C1 segment of cervical spinal cord (tissue), 14 donors: ENCODE measurements at places on chromosomes 12 and 14.

DNA sequence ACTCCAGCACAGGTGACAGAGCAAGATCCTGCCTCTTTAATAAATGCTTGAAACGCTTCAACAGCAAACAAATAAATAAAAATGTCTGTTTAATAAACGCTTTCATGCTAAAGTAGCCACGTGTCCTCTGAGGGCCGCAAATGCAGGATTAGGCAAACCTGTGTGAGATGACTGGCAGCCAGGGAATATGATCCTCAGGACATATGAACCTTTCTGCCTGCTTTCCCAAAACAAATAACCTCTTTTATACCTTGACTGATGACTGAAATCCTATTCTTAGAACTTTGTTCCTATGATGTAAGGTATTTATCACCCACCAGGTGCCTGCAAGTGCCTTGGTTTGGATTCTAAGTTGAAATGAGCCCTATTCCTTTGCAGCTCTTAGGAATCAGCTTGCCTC is 14.5 kb upstream of the FLVCR2 start:
- no peak for DNase-seq

DNA sequence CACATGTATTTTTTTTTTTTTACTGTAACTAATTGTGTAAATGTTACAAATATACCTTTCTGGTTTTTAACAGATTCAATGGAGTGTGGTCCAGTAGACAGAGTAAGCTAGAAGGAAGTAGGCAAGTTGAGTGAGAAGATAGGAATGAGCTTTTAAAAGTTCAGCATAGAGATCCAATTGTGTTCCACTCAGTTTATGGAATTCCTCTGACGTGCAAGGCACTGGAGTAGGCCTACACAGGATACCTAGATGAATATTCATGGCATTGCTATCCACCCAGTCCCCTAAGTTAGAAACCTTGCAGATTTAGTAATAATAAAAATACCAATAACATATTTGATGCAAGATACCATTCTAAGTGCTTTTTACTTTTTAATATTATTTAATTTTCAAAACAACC is 225.6 kb upstream of the ARID2 start:
- DNase-seq: no peak

DNA sequence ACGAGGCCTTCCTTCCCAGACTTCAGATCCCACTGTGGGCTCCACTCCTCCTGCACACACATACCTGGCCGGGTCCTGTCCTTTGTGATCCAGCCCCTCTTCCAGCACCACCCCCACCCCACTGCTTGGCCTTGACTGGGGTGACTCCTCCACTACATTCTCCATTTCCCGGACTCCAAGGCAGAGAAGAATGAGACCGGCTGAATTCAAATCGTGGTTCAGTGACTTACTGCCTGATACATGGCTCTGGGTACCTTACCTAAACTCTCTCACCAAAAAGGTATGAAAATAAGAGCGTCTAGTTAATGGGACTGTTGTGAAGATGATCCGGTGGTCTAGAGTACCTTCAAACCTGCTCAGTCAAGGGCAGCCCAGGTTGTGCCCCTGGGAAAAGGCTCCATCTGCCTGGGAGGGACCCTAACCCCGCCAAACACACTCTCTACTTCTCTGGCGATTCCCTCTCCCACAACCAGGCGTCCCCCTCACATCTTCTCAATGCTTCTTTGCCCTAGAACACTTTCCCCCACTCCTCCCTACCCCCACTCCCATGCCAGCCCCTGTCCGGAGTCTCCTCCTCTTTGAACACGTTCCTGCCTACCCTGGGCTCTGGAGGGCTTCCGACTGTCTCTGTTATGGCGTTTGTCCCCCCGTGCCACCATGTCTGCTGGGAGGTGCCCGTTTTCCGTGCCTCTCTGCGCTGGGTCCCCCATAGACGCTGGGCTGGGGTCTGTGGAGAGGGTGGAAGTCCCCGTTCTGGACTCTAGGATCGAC is 1.5 kb upstream of the ZBTB42 start:
- no peak for DNase-seq

- no peak for DNase-seq
These were observed 43.1 kb upstream of the ABCC9 start for GRCh38 chr12:21984375-21984774.

GRCh38 chr14:102930138-102930752 is 7.8 kb downstream of the AMN start:
- DNase-seq: no peak

GRCh38 chr14:102396521-102396920 is 33.8 kb downstream of the TECPR2 start:
- DNase-seq: no peak

DNA sequence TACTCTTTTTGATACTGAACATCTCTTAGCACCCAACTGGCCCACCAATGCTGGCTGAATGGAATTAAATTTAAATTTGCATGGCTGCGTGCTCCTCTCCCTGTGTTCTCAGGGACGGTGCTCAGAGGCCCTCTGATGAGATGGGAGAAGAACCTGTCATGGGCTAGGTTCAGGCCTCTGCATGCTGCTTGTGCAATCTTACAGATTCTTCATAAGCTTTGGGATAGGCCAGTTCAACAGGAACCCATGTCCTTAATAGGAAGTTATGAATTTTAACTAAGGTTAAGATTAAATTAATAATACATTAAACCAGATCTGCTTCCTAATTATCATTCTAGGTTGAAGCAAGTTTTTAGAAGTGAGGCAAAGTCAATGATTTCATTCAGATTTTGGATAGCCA is 119.7 kb upstream of the LRIG3 start:
- no peak for DNase-seq

DNA sequence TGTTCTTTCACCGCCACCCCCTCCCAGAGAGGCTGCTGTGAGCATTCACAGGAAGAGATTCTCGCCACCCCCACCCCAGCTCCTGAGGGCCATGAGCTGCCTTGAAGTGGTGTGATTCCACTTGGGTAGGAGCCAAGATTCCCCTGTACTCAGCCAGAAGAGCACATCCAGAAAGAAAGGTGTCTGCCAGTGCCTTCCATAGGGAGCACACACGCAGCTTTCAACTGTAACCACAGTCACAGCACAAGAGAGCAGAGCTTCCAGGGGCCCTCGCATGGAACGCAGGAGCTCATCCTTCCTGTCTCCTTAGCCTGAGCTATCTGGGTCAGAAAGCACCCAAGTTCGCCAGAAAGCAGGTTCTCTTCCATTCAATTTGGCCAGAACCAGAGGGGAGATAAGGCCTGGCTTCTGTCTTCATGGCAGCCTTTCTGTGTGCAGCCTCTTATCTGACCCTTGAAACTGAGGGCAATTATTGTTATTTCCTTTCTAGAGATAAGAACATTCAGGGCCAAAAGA is 66.6 kb upstream of the SCN8A start:
- no peak for DNase-seq

GRCh38 chr12:95099270-95099790 is 25.9 kb upstream of the NR2C1 start:
- no peak for DNase-seq

DNA sequence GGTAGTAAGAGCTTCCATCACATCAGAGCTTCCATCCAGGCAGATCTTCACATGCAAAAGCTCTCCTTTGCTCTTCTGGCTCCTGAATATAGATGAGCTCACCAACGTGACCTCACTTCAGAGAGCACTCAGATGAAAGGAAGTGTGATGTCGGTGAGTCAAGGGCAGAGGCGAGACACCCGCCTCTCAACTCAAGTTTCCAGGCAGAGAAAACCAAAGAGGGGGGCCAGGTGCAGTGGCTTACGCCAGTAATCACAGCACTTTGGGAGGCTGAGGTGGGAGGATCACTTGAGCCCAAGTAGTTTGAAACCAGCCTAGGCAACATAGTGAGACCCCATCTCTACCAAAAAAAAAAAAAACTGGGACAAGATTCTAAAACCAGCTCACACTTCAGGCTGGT is 126.9 kb downstream of the DUSP6 start:
- no peak for DNase-seq

- DNase-seq: no peak
These were observed 21.3 kb downstream of the PRKD1 start for GRCh38 chr14:29906256-29906870.

- no peak for DNase-seq
These were observed 679.8 kb downstream of the NRXN3 start for GRCh38 chr14:78849952-78850351.

DNA sequence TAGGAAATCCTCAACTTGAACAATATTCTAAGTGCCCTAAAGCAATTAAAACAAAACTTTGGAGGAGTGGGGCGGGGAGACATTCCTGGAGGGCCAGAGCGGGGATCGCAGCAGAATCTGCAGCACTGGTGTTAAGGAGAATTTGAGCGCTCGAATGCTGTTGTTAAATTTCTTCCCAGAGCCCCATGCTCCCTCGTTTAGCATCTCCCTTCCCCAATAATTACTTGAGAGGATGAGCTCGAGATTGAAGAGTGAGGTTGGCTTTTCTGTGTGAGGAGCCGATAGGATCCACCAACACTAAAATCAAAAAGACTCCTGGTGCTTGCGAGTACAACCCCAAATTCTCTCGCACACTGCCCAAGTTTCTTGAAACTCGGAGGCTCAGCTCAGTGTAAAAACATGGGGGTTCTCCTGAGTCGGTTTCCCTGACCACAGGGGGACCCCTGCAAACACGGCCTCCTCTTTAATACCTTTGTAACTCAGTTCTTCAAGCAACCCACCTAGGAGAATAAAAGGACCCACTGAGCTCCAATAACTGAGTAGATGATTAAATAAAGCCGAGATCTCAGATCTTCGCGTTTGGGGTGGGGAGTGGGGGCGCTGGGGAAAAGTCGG is 10.2 kb upstream of the FOXG1 start:
- DNase-seq: no peak

DNA sequence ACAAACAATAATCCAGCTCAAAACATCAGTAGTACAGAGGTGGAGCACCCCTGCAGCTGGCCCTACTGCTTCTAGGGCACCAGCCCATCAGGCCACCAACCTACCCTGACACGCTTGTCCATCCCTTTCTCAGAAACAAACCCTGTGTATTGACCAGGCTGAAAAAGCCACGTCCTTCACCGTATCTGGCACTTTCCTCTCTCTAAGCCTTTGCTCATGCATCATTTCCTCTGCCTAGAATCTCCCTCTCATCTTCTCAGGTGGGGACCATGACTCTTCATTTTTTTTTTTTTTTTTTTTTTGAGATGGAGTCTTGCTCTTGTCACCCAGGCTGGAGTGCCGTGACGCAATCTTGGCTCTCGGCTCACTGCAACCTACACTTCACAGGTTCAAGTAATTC is 25.3 kb upstream of the FLVCR2 start:
- no peak for DNase-seq

GRCh38 chr14:60064491-60065072 is 27.1 kb upstream of the PCNX4 start:
- DNase-seq: no peak

GRCh38 chr14:58238252-58239243 is 6.1 kb upstream of the PSMA3 start:
- no peak for DNase-seq

DNA sequence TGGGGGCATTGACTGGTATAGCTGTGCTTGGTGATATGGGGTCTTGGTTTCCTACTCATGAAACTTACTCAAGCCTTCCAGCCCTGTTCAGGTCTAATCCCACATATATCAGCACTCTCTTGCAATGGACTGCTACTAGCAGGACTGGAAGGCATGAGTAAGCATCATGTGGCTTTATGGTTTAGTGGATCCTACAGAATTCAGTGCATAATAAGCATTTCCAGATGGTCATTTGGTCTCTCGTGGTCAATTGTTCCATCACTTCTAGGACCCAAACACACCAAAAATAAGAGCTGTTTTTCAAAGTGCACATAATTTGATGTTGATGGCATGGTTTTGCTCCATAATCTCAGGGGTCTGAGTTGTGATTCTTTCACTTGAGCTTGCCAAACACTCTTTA is 114.4 kb downstream of the LMNTD1 start:
- no peak for DNase-seq

DNA sequence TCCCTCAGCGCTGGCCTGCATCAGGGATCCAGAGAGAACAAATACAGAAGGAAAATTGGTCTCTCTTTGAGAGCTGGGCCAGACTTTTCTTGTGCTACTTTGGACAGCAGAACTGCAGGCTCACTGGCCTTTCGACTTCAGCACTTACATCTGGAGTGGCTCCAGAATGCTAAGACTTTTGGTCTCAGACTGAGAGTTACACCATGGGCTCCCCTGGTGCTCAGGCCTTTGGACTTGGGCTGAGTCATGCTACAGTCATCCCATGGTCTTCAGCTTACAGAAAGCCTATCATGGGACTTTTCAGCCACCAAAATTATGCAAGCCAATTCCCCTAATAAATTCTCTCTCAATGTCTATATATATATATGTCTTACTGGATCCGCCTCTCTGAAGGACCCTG is 9.0 kb upstream of the CD163 start:
- no peak for DNase-seq

DNA sequence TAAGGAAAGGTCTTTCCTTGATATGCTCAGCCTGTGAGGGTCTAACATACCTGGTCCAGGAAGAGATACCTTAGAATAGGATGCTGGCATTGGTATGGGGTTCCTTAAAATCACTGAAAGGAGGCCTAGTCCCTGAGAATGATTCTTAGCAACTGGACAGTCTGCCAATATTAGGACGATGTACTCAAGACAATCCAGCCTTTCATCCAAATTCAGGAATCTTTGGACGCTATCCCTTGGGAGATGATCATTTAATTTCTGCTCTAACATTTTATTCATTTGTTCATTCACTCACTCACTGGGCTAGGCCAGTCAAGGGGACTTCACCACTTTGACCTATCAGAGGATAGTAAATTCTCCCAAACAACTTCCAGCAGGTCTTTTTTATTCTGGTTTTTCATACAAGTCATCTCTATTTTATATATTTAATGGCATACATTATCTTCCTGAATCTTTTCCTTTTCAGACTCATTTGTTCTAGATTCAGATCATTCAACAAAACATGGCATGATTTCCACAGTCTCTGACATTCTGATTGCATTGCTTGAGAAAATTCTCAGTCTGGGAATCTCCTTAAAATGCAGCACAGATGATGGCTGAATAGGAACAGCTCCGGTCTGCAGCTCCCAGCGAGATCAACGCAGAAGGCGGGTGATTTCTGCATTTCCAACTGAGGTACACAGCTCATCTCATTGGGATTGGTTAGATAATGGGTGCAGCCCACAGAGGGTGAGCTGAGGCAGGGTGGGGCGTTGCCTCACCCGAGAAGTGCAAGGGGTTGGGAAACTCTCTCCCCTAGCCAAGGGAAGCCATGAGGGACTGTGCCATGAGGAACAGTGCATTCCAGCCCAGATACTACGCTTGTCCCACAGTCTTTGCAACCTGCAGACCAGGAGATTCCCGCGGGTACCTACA is 118.0 kb upstream of the PRICKLE1 start:
- no peak for DNase-seq

- no peak for DNase-seq
These were observed 34.2 kb upstream of the DEGS2 start for GRCh38 chr14:100193417-100194357.
